ENCODE measurements at places on chromosomes 12 and 14.
A peak's percentile ranks its signal among the peaks of the same experiment; 100 is the strongest.

DNA sequence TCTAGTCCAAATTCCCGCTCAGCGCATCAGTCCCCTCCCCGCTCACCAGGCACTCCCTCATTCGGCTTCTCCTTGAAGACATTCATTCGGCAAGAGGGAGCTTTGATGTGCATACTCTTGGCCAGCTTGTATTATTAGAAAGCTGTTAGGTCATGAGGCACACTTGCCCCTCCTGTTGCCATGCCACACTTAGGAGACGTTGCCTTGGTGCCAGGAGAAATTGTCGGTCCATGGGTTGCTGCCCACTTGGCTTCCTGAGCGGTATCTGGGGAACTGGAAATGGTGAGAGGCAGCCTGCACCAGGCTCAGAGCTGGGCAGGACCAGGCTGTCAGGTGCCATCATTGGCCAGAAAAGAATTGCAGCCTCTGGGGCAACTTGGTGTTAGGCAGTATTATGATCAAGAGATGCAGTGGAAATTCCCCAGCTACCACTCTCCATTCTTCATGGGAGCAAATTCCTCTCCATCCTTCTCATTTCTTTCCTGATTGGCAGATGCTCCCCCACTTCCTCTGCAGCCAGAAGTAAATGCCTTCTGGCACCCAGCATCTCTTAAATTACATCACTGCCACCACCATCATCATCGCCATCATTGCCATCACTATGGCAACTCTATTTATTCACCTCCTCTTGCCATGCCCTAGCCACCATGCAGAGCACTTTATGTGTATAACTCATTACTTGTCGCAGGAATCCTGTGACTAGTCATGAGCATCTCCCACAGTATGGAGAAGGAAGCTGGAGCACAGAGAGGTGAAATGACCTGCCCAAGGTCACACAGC is 12.4 kb downstream of the CABP1 start:
- no peak for DNase-seq

- DNase-seq, result no peak
These were observed 13.6 kb downstream of the TTC9 start for GRCh38 chr14:70655110-70655826.

GRCh38 chr14:100237735-100238418 is 1.1 kb upstream of the YY1 start:
- DNase-seq, result peak; percentile 23

DNA sequence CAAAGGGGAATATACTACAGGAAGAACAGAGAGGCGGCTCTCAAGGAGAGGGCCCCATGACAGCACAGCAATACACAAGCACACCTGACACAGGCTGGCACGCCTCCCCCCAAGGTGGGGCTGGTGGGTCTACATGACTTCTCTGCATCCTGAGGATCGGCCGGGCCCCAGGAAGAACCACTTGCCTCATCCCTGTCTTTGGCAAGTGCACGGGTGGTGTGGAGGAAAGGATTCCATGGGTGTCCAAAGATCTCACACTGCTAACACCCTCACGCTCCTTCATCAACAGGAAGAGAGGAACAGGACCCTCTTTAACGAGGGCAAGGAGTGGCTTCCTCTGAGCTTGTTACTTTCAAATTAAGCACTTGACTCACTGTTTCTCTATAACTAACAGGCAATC is 7.3 kb downstream of the VAMP1 start:
- DNase-seq, result no peak

DNA sequence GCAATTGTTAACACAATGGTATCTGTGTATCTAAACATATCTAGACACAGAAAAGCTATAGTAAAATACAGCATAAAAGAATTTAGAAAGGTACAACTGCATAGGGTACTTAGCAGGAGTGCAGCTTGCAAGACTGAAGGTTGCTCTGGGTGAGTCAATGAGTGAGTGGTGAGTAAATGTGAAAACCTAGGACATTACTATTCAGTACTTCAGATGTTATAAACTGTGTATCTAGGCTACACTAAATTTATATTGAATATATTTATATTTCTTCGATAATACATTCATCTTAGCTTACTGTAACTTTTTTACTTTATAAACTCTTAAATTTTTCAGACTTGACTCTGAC is 409.0 kb upstream of the DCN start:
- no peak for DNase-seq

GRCh38 chr12:47978598-47978873 is 15.1 kb downstream of the TMEM106C start:
- no peak for DNase-seq
